CD4-positive, alpha-beta memory T cell (primary cell): ENCODE measurements at places on chromosomes 2 and 18. TPM values are rescaled to one million over a fixed set of nuclear protein-coding genes. Genes with fewer than 3 reads are reported as not detected.
A peak's percentile ranks its signal among the peaks of the same experiment; 100 is the strongest.

- DNase-seq, result no peak
Observed at GRCh38 chr18:48153613-48154481, 223.4 kb upstream of the SMAD2 start.

GRCh38 chr2:5889519-5889918 is 197.3 kb downstream of the SOX11 start:
- DNase-seq, result no peak

DNA sequence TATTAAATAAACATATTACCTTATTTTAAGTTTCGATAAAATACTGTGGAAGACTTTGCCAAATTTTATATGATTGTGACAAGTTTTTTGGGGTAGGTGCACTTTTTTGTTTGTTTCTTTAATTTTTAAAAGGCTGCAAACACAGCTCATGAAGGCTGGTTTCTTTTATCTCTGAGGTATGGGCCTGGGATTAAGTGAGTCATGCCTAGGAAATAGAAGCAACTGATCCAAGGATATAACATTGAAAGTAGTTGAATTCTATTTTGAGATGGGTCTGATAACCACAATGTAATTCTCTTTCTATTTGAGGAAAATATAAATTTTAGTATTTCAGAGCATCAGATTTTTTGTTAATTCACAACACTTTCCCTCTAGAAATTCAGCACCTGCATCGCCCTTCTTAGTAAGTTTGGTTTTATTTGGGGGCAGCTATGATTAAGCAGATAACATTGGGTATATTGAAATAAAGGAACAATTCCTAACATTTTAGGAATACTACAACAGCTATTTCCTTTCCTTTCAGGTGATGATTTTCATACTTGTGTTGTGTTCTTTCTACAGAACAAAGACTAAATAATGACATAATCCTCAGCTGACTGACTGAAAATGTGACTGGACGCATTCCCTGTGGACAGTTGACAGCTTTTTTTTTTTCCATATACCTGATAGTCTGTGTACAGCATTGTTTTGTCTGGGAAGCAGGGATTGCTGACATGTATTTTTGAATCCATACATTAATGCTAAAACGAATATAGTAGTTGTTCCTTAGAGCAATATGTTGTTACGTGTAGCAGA is 16.8 kb downstream of the RBM45 start:
- no peak for DNase-seq

Gene MC5R
- not detected for polyA plus RNA-seq

DNA sequence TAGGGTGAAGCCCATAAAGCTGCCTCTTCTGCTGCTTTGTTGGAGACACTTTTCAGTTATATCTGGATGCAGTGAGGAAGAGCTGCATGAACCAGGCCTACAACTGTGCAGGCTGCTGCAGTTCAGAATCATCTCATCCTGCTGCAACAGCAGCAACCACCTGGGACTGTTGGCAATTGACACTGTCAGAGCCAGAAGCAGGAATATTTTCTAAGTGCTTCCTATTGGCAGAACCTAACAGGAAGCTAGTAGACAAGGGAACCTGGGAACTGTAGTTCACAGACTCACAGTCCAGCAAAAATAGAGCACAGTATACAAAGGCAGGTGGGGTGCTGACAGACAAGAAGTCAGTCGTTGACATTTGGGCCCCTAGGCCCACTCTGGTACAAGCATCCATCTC is 452.9 kb upstream of the SPRED2 start:
- no peak for DNase-seq

Gene B4GALT6
- not detected for polyA plus RNA-seq

- no peak for DNase-seq
Observed at GRCh38 chr2:71997843-71998242, 149.8 kb downstream of the CYP26B1 start.

- no peak for DNase-seq
Observed at GRCh38 chr18:30748541-30748940, 294.0 kb downstream of the DSC3 start.

Gene C2orf78
- polyA plus RNA-seq, result not detected

- DNase-seq, result no peak
Observed at GRCh38 chr2:129813404-129813803, 166.1 kb upstream of the RAB6C start.

DNA sequence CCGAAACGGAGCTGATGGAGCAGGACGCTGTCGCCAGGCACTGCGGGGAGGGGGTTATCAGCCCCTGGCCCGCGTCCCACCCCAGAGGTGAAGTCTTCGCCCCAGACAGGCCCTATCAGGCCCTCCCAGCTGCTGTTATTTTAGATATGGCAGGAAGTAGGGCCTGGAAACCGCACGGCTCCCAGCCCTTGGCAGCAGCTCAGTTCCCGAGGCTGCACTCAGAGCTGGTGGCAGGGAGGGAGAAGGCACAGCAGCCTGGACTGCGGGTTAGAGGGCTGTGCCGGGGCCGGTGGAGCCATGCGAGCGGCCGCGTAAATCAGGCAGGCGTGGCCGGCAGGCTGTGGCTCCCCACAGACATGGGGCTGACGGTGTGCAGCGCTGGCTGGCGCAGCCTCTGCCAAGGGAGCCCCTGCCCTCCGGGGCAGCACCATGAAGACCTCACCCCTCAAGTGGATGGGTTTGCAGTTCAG is 111.4 kb downstream of the NFATC1 start:
- DNase-seq, result no peak

GRCh38 chr2:156147594-156148330 is 184.8 kb downstream of the NR4A2 start:
- no peak for DNase-seq

DNA sequence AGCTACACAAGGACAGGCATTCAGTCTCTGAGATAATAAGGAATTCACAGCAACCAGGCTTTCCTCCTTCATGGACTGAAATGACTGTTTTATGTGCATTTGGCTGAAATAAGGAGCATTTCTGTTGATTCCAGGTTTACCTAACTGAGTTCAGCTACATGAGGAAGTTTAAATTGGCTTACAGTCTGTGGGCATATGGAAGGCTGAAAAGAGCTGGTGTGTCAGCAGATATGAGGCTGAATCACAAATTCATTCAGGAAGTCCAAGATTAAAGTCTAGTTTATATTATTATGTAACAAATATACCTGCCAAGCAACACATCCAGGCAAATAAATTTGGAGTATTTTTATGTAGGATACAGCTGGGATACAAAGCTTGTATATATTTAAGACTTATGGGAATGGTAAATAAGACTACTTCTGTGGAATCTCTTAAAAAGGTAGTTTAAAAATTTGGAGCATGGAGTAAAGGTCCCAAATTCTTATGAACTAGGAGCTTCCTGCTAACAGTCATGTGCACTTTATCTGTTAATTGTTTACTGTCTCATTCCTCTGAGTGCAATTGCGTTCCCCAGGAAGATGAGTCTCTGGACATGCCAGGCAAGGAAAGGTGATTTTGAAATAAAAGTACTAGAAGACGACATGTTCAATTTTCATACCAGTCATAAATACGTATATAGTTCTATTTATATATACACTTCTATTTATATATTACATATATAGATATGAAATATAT is 53.0 kb downstream of the ZC3H8 start:
- no peak for DNase-seq

Gene XDH
- not detected for polyA plus RNA-seq

DNA sequence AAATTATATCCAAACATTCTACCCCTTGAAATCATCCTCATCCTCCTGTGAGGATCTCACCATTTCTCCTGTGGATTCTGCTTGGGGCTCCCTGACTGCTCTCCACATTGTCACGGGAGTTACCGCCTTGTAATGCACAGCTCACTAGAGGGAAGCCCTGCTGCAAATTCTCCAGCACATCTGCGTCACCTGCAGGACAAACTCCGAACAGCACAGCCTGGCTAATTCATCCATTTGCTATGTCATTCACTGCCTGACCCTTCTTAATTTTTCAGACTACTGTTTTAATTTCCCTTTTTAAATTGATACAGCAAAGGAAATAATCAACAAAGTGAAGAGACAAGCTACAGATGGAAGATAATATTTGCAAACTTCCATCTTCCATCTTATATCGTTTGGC is 627.4 kb downstream of the FBXO15 start:
- DNase-seq, result no peak

DNA sequence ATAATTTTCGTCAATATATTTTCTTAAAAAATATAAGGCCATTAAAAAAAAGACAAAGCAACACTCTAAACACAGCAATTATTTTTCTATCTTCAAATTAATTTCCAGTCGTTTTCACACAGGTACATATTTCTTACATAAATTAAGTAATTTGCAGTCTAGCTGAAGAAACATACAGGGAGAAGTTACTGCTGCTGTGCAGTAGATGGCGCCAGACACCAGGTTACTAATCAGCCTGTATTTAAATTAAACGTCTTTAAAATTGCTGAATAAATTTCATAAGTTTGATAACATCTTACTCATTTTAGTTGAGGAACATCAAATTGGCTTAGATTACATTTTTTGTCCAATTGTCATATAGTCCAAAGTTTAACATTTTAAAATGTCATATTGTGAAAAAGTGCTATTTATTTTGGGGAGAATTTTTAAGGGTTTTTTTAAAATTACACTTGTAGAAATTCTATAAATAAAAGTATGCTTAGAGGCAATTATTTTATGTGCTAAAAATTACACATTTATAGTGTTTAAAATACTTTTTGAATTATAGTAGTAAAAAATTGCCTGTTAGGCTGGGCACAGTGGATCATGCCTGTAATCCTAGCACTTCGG is 88.4 kb downstream of the PMAIP1 start:
- DNase-seq, result peak; percentile 30

GRCh38 chr2:129716781-129717559 is 262.5 kb upstream of the RAB6C start:
- DNase-seq, result no peak

DNA sequence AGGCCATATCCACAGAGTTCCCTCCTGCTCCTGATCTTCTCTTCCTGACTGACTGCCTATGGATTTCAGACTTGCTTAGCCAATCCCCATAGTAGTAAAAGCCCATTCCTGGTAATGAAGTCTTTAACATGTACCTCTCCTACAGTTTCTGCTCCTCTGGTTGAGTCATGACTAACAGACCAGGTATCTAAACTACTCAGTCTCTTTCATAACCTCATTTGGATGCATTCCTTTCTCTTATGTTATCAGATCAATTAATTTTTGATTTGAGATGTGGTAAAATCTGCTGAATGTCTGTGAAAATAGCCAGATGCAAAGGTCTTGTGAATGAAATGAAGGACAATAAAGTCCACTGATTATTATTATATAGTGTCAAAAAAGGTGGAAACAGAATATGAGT is 198.0 kb downstream of the NBAS start:
- no peak for DNase-seq

Gene COL6A3
- polyA plus RNA-seq, result 0.56 TPM

DNA sequence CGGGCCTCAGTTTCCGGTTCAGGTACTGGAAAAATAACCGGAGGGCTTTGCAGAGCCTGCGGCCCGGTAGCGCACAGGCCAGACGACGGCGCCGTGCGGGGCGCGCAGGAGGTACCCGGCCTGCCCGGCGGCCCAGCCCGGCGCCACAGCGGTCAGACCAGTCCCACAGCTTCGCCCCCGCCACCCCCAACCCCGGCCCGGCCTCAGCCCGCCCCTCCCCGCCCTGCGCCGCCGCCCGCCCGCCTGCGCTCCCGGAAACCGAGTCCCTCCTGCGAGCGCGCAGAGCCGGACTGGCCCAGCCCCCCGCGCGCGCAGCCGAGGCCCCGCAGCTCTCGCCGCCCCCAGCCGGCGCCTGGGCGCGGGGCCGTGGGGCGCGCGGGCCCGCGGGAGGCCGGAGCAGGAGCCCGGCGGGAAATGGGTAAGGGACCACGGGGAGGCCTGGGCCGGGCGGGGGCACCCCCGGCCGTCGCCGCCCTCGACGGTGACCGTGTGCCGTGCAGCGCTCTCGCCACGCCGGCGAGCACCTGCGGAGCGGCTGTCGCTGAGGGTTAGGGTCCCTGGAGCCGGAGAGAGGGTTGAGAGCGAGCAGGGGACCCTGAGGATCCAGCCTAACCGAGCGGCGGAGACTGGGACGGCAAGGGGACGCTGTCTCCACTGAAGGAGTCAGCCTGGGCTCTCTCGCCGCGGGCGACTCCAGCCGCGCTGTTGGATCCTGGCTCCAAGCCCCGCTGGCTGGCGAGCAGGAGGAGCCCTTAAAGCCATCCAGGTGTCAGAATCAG is 16.5 kb upstream of the PSD4 start:
- peak; percentile 48 for DNase-seq

- no peak for DNase-seq
Observed at GRCh38 chr2:240340361-240340761, 95.1 kb upstream of the GPC1 start.

GRCh38 chr2:119431976-119432850 is 559 bp downstream of the TMEM37 start:
- DNase-seq, result no peak
